Stimulated activated CD4-positive, alpha-beta T cell treated with anti-CD3 and anti-CD28 coated beads, TNF-alpha, amount 100 ng/mL, for 1 hour (primary cell): ENCODE measurements at places on chromosomes 6 and 20.

DNA sequence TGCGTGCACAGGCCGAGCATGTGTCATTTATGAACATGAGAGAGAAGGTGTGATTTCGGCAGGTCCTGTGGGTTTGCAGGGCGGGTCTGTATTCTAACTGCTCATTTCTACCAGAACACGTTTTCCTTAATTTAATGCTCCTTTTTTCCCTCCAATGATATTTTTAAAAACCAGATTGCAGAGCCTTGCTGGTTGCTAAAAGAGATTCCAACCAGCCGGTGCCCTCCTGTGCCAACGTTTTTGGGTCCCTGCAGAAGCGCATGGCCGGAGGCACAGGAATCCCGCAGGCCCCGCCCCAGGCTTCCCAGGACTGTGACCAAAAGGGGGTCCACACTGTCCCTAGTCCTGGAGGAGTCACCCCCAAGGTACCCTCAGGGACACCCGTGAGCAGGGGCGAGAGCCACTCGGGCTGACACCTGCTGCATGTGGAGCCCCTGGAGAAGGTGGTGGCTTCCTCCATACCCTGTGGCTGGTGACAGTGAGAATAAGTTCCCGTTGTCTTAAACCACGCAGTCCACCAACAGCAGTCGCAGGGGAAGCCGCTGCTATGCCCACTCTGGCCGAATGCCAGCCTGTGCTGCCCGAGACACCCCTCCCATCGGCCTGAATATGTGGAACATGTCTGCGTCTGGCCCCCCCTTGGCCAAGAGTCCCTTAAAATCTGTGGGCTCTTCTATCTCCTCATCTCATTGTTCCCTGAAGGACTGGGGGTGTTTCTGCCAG lies 15.7 kb upstream of the NTSR1 start:
- DNase-seq = no peak

- no peak for DNase-seq
These were observed 29.9 kb downstream of the COX4I2 start for GRCh38 chr20:31667315-31668285.

GRCh38 chr20:61353261-61354000 lies 101.4 kb downstream of the CDH4 start:
- DNase-seq = no peak

DNA sequence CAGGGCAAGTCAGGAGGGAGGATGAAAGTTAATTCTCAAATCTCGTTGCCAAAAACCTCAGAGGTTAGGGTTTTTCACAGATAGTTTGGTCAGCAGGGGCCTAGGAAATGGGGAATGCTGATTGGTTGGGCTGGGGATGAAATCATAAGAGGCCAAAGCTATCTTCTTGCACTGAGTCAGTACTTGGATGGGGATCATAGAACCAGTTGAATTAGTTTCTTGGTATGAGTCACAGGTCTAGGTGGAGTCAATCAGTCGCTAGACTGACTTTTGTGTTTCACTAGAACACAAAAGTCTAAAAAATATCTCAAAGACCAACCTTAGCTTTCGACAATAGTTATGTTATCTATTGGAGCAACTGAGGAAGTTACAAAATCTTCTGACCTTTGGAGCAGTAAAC lies 368.5 kb downstream of the TBC1D32 start:
- no peak for DNase-seq

DNA sequence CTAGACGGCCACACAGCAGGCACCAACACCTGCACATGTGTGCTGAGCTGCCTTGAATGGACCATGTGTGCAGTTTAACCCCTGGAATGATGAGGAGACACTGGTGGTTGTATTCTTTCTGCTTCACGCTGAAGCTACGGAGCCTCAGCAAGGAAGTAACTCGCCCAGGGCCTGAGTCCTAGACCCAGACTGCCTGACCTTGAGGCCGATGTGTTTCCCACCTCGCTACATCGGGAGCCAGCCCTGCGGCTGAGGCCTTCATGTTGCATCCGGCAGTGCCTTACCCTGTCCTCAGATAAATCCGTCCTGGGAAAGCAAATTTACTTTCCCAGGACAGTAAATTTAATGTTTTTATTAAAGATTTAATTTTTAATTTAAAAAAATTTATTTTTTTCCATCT lies 110.0 kb upstream of the MTHFD1L start:
- no peak for DNase-seq

GRCh38 chr6:54717849-54718455 lies 128.6 kb upstream of the FAM83B start:
- no peak for DNase-seq

GRCh38 chr6:99458319-99458718 lies 33.2 kb upstream of the PNISR start:
- no peak for DNase-seq

GRCh38 chr20:45589725-45590124 lies 10.6 kb upstream of the WFDC8 start:
- no peak for DNase-seq

DNA sequence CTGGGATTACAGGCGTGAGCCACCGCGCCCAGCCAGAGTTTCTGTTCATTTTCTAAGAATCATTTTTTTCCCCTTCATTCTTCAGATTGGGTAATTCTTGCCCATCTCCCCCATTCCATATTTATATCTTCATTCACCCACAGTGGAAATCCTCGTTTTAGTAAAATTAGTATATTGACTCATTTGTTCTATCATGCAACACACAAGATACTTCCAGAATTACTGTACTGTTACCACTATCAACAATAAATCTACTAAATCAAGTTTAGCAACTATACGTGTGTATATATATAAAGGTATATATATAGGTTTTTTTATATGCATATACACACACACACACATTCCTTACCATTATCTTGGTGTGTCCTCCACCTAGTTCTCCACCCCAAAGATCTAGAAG lies 41.2 kb upstream of the KCNG1 start:
- no peak for DNase-seq

- no peak for DNase-seq
These were observed 266.3 kb downstream of the ERMARD start for GRCh38 chr6:170017603-170018320.

DNA sequence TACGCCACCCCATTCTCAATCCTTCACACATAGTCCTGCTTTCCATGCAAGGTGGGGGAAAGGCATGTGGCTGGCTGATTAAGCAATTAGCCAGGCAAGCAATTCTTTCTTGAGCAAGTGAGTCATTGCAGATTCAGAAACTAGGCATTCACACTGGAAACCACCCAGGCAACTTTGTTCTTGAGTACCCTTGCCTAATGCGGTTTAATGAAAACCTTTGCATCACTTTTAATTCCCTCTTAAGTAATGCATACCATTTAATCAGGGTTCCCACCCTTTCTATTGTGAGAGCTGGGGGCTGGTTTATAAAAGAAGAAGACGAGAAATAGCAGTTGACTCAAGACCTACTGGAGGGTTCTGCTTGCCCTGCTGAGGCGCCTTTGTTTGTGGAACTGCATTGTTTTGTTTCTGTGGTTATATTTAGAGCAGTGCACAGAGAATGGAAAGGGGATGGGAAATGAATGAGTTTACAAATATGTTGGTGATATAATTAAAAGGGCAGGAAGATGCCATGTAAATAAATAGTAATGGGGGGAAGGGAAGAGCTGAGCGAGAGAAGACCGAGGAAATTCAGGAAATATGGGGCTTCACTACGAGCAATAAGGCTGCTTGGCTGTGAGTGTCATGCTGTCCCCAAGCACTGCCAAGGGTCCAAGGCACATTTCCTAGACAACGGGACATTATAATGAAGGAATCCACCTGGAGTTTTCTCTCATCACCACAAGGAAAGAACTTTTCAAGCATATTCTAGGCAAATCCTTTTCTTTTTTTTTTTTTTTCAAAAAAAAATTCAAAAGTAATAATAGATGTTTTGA lies 48.8 kb upstream of the TSHZ2 start:
- DNase-seq = no peak

GRCh38 chr20:341682-342081 lies 5.2 kb upstream of the NRSN2 start:
- DNase-seq = no peak

DNA sequence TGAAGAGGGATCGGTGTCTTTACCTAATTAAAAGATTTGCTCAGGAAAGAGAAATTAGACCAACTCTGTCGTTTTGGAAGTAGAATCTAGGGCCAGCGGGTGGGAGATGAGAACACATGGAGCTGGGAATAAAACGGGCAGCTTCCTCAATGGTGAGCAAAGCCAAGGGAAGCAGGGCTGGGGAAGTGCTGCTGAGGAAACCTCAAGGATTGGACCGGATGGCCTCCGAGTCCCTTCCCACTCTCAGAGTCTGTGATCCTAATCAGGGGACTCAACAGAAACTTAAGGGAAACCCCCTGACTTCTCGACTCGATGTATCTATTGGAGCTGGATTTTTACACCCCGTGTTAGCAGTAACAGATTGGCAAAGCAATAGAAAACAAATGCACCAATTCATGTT lies 10.8 kb downstream of the GCNT2 start:
- DNase-seq = no peak

GRCh38 chr20:49668181-49668877 lies 45.3 kb downstream of the B4GALT5 start:
- DNase-seq = peak; percentile 9

- DNase-seq = no peak
These were observed 79.9 kb downstream of the ZNF217 start for GRCh38 chr20:53513489-53514298.

- DNase-seq = no peak
These were observed at the start of gene TBXT for GRCh38 chr6:166167801-166168615. TBXT (minus strand) TSS chr6:166167851; CDS start chr6:166167591, 260 bp downstream.

DNA sequence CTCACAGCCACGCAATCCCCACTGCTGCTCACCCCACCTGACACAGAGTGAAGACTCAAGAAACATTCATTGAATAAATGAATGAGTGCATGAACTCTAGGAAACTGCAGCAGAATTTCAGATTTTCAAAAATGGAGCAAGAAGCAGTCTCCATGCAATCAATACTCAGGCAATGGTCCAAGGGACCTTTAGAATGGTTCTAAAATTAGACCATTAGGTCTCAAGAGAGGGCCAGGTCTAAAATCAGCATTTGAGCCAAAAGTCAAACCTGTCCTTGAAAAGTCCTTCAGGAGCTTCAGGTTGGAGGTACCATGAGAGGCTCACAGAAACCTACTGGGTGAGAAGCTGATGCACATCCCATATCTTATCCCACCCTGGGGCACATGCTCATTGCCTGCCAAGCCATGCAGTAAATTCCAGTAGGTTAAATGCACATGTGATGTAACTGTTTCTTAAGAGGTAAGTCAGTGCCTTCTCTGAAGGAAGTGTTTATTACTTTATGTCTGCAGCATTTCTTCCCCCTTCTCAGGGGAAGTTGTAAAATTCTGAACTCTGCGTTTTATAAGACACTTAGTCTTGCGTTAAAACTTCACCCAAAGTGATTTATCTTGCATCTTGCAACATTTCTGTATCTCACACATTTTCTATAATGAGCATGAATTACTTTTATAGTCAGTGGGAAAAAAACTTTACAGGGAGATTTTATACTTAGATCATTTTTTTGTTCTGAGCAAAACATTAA lies 126.6 kb downstream of the ADAT2 start:
- no peak for DNase-seq

DNA sequence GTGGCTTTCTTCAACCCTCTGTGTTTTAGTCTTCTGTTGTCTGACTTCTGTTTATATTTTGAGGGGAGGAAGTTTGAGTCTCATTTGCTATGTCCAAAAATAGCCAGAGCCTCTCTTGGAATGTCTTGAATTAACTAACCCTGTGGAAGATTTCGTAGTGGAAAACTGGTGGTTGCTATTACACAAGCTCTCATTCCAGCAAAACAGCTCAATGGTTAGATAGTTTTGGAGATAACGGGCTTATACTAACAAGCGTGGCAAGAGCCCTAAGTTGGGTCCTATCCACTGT lies 1.6 kb downstream of the CCN2 start:
- DNase-seq = no peak

GRCh38 chr20:61328911-61329558 lies 77.0 kb downstream of the CDH4 start:
- DNase-seq = no peak

DNA sequence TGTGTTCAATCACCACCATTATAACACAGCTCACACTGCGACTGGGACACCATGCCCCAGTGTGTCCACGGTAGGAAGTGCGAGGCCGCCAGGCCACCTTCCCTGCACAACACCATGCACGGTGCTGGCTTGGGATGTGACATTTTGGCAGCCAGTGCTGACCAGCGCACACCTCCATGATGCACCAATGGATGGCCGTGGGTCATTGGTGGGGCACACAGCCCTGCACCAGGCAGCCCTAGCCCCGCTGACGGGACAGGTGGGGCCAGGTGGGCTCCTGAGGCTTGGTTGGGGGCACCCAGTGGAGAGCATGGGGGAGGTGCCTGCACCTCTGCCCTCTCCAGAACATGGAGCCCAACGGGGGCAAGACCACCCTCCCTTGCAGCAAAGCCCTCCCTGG lies 18.2 kb upstream of the FRMD1 start:
- no peak for DNase-seq

GRCh38 chr6:20875369-20875963 lies 341.2 kb downstream of the CDKAL1 start:
- no peak for DNase-seq

DNA sequence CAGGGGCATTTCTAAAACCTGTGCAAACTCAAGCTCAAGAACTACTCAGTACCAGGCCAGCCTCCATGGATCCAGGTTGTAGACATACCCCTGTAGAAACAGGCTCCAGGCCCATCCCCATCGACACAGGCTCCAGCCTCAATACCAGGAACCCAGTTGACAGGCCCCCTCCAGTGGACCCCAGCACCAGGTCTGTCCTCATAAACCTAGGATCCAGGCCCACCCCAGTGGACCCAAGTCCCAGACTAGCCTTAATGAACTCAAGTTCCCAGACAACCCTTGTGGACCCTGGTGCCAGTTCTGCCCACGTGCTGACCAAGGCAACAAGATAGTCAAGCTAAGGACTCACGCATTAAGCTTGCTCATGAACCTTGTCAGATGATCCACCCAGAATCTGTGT lies 476.9 kb downstream of the TBC1D32 start:
- no peak for DNase-seq

DNA sequence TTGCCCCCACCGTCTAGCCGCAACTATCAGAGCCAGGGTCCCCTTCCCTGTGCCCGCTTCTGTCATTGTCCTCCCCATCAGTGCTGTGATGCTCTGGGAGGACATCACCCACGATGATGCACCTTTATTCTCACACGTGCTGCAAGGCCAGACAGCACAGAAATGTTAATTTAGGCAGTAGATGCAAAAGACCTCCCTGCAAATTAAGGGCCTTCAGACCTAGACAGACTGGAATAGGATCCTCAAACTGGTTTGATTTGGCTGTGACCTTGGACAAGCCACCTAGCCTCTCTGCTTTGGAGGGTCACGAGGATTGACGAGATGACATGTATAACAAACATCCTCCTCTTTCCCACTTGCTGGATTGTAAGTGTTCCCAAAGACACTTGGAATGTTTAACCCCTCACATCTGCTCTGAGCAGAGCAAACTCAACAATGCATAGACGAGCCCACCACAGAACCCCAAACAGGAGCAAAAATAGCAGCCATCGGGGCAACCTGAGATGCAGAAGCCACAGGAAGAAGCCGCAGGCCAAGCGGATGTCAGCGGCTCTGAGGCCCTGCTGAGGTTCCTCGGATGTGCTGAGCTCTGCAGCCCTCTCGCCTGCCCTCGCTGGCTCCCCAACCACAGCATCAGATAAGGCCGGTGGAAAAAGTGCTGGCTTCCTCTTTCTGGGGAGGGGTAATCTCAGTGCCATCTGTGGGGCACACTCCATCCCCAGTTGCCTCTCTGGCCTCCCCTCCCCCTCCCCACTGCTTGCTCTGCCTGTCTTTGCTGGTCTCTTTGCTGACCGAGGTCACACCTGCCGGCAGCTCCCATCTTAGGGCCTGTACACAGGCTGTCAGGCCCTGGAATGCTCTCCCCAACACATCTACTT lies 35.3 kb downstream of the TOX2 start:
- peak; percentile 28 for DNase-seq

- no peak for DNase-seq
These were observed 3.1 kb downstream of the PCED1A start for GRCh38 chr20:2837221-2837960.

- no peak for DNase-seq
These were observed 61.4 kb downstream of the FAM135A start for GRCh38 chr6:70474751-70475150.
